ENCODE measurements at places on chromosomes 6 and 20.
A peak's percentile ranks its signal among the peaks of the same experiment; 100 is the strongest.

DNA sequence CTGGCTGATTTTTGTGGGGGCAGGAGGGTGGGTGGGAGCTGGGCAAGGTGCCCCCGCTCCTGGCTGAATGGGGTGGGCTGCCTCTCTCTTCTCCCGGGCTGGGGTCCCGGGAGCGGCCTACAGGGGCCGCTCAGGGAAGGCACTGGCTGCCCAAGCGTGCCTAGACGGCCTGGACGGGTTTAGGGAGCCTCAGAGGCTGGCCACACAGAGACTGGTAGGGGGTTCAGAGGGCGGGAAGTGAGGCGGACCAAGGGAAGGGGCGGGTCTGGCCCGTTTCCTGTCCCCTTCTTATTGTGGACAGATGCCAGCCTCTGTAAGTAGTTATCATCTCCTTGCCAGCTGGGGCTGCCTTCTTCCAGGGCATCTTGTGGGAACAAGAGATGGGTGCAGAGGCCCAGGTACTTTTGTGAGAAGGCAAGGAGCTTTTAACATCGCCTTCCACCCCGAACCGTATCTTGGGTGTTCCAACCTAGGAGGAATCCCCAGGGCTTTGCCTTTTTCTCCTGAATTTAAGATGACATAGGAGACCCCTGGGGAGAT is 437 bp downstream of the CD40 start:
- peak; percentile 43 for DNase-seq

DNA sequence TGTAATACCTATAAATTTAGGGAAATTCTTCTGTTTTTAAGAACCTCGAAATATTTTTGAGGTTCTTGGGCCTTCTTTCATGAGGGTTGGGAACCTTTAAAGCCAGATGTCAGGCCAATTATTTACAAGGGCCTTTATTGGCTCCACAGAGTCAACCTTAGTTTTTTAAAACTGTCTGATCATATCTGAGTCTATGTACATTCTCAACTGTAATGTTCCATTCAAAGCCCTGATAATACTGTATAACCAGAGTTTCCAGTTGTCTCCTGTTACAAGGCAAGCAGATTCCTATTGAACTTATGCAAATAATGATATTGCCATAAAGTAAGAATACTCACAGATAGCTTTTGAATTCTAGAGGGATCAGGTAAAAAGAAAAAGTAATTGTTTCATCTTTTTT is 545.5 kb downstream of the EPM2A start:
- no peak for DNase-seq

DNA sequence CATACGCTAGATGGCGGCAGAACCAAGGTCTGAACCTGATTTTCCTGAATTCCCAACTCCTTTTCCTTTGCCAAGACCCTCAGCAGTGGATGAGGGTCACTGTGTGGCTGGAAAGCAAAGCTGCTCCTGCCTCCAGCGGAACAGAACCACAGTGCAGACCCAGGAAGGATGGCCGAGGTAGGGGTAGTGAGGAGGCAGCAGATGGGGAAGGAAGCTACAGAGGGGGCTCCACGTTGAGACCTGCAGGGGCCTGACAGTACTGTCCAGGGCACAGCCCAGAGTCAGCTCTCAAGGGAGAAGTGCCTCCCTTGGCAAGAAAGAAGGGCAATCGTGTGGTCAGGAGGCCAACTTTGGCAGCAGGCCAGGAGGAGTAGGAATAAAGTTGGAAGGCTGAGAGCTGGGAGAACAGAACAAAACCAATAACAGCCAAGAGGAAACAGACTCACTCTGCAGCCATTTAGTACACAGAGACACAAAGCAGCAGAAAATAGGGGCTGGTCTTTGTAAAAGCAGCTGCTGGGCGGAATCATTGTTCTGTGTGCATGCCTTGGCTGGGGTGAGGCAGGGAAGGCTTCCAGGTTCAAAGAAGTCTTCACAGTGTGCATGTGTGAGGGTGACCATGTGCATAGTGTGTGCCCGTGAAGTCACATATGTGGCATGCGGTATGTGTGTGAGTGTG is 3.1 kb downstream of the GABRR2 start:
- DNase-seq, result no peak

DNA sequence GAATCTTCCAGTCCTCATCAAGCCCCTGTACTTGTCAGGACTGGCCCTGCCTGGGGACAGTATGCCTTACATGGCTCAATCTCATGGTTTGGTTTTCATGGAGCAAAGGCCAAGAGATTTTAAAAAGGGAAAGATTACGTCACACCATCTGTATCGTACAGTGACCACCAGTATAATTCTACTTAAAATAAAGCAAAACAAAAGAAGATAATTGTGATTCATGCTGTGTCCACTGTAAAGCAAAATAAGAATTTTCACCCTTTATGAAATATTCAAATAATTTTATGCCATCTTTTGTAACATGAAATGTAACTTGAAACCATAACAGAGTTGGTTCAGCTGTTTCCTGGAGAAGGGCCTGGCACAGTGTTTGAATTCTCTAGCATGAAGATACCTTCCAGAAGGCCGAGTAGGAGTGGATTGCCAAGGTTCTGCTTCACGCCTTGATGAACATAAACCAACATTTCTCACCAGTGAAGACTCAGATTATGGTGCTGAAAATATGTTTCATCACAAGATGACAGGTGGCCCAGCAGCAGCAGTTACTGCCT is 486.5 kb downstream of the RFPL4B start:
- DNase-seq, result no peak

DNA sequence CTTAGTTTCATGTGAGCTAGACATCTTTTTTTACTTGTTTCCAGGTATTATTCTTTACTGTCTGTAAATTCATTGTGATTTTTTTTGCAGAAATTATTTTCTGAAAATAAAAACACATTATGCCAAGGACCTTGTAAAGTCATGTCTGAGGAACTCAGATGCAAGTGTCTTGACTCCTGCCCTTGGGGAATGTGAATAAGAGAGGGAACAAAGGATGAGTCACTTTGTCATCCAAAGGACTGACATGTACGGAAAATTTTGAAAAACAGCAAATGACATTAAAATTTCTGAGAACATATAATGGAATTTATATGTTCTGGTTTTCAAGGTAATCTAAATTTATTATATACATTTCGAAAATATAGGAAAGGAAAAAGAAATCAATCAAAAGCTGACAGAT is 660.4 kb downstream of the CD109 start:
- DNase-seq, result no peak

GRCh38 chr6:170257376-170257775 is 33.5 kb downstream of the DLL1 start:
- no peak for DNase-seq

DNA sequence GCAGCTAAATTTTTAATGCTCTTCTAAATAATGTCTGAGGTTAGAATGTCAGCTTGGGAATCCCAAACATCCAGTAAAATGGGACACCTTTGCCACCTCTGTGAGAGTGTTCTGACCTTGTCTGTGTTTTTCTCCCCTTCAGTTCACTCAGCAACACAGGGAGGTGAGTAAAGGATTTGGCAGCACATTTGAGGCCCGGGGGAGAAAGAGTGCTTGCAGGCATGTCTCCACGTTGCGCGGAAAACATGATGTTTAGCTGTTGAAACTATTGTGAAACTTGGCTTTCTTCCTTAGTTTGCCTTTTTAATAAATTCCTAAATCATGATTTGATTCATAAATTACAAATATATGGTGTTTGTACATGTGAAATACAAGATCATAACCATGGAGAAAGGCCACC is 707.8 kb upstream of the FLRT3 start:
- no peak for DNase-seq

- DNase-seq, result no peak
These were observed 15.4 kb upstream of the PAQR8 start for GRCh38 chr6:52346503-52346902.

GRCh38 chr20:4875578-4876067 is 125.7 kb downstream of the SLC23A2 start:
- DNase-seq, result no peak

DNA sequence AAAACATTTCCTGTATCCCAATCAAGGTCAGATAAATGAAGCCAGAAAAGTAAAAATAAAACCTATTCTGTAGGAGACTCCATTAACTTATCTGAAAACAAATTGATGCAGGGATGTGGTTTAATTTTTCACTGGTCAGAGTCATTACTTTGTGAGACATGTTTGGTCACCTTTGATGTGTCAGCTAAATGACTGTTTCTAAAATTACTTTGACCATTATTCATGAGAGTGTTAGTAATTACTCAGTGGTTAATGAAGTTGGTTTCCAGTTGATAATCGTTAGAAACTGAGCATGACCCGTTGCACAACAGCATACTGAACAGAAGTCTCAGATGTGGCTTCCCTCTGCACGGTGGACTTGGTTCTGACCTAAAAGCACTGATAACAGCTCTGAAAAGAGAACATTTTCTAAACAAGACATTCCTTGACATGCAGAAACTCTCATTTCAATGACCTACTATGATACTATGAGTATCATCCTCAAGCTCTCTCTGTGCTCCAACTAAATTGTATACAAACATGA is 410.5 kb upstream of the RNF217 start:
- no peak for DNase-seq

DNA sequence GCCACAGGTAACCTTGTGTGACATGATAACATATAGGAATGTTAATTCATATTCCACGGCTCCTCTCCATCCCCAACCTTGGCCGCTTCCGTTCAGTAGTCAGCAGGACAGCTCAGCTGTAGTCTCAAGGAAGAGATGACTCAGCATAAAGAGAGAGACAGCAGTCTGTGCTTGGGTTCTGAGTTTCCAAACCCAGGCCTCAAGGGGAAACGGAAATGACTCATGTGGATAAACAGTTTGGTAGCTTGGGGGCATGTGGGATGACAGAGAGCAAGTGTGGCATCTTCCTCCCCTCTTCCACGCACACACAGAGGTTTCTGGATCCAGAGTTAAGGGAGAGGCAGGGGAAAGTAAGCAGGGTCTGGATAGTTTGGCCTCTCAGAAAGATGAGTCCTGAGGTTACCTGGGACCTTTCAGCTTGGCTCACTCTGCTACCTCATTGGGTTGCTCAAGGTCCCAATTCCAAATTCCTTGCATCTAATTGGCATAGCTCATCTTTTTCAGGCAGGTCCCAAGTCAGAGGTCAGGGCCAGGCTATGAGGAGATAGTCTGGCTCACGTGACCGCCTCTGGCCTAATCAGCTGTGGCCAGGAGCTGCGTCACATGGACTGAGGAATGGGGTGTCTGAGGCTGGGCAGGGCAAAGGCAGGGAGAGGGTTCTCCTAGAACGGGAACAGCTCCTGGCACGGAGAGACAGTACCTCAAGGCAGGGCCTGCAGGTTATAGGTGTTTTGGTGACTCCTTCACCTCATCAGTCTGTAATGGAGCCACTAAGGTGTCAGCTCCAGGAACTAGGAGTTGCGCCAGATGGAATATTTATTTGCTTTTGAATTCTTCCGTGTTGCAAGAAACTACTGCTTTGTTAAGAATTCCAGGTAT is 36.5 kb upstream of the MLN start:
- peak; percentile 76 for DNase-seq
